ENCODE measurements at places on chromosomes 5 and 9.

DNA sequence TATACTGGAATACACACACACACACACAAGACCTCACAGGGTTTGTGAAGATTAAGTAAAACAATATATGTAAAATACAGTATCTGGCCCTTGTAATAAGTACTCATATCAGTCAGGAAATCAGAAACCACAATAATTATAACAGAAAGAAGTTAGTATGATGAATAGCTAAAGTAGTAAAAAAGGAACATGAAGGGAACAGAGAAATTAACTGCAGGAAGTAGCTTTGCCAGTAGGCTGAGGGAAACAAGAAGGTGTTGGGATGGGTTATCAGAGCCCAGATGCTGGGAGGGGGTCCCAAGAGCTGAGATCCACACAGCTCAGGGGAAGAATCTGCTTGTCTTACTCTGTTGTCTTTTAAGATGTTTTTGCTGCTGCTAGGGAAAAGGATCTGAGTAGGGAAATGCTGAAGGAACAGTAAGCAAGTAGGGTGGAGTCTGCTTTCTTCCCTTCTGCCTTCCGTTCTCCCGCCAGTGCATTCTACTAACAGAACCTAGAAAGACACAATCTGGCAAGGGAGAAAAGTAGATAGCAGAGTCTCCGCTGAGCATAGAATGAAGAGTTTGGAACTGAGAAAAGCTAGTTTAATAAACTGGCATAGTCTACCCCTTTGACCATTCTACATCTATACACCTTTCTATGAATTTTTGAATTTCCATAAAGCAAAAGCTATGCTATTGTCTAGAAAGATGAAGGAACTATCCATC is 55.3 kb upstream of the ALDH1A1 start:
- DNase-seq: no peak

GRCh38 chr9:128120061-128120740 is 7.3 kb downstream of the PTGES2 start:
- no peak for DNase-seq

DNA sequence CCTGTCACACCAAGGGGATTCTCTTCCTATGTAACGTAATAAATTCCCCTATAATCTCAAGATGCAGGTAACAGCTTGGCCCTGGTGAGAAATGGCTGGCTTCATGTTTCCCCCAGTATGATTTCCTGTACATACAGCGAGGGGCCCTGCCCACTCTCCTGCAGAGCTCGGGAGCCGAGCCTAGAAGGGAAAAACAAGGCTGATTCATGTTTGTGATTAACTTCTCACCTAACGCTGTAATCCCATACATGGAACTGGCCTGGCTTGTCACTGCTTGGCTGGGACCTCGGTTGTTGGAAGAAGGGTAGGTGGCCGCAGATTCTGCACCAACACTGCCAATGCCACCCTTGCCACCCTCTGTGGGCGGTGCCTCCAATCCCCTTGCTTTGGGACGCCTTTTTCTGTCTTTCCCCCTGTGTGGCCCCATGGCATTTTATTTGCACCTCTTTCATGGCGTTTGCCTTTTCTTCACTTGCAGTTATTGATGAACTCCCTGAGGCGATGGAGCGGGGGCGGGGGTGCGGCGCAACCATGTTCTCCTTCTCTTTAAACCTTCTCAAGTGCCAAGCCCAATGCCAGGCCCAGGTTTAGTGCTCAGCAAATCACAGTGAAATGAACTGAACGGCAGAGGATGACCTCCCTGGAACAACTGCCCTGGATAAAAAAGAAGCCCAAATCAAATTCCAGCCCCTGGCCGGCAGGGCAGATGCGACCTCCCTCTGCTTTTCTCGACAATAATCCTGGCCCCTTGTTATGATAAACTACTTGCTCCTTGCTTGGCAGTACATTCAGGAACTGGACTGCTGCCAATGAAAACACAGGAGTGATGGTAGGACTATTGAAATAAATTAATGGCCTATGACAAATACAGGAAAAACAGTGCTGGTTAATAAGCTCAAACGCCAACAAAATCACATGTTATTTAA is 108.1 kb downstream of the TMEM174 start:
- peak; percentile 68 for DNase-seq

GRCh38 chr9:93093877-93094657 is 1.9 kb upstream of the CARD19 start:
- DNase-seq: no peak

DNA sequence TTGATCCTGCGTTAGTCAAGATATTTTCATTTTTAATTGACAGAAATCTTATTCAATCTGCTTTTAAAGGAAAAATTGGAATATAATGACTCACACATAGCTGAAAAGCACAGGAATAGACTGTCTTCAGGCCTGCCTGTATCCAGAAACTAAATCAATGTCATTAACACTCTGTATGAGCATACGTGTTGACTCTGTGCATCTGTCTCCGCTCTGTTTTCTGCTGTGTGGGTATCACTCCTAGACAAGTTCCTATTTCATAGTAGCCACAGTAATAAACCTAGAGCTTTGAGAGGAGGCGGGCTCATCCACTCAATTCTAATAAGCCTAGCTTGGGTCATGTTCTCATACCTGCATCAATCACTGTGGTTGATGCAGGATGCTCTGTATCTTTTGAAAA is 267.6 kb downstream of the KCTD16 start:
- DNase-seq: no peak

DNA sequence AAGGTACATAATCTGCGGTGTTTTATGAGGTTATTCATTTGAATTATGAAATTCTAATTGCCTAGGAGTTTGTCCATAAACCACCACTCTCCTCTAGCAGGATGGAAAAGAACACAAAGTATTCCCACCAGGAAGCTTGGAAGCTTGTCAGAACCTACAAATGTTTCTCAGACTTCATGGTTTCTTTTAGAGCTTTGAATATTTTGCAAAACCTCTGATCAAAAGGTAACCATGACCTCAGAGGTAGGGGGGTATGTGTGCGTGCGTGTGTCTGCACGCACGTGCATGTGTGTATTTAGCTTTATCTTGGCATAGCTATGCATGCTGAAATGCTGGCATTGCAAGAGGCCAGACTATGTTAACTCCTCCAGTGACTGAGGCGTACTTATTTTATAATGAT is 847.0 kb downstream of the TLE1 start:
- no peak for DNase-seq

GRCh38 chr9:8014997-8015682 is 215.6 kb upstream of the DMAC1 start:
- no peak for DNase-seq

- DNase-seq: no peak
Measured at GRCh38 chr5:116420540-116420939, 154.1 kb downstream of the SEMA6A start.

GRCh38 chr5:170327168-170327567 is 29.6 kb upstream of the LCP2 start:
- DNase-seq: no peak

DNA sequence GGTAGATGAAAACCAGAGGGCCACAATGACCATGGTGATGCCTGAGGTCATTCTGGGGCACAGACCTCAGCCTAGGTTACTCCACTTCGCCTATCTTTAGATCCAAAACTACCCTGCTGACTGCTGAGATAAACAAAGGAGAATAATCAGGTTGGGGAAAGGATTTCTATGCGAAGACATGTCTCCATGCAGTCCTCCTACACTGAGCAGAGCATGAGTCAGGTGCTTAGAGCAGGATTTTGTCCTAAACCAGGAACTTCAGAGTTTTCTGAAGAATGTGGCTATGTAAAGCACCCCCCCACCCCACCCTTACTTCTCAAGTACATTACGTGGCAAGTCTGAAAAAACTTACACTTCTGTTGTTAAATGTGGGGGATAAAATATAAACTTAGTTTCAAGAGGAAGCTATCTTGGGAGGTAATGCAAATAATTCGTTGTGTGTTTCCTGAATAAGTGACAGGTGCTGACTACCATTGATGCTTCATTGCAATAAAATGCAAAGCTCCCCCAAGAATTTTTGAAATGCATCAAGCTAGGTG is 19.4 kb downstream of the PDCD1LG2 start:
- DNase-seq: no peak

- no peak for DNase-seq
Measured at GRCh38 chr5:181024245-181025064, 15.6 kb upstream of the BTNL9 start.

GRCh38 chr5:41835645-41836044 is 34.6 kb downstream of the OXCT1 start:
- DNase-seq: no peak

DNA sequence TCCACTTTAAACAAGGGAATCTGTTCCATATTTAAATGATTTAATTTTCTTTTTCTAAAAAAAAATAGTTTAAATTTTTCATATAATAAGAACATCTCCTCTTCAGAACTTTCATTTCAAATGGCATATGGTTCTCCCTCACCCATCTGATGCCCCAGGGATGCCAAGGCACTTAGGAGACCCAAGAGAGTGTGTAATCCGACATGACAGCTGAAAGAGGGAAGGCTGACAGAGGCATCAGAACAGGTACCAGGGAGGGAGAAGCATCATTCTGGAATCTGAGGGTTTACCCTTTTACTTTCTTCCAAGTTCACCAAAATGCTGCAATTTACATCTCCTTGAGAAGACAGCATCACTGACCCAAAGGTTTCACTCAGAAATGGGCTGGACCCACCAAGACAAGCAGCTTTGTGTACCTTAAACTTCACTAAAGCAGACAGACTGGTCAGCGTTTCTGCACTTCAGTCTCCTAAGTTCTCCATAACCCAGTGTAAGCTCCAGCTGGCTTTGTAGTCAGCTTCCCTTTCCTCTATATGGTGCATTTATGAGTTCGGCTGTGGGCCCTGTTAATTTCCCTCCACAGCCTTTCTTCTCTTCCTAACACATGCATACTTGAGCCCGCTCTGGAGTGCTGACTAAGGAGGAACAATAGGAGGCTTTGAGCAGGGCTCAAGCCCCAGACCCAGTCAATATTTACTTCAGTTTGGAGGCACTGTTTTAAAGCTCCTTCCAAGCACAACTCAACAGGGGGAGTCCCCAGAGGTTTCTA is 17.7 kb downstream of the EFNA5 start:
- no peak for DNase-seq

DNA sequence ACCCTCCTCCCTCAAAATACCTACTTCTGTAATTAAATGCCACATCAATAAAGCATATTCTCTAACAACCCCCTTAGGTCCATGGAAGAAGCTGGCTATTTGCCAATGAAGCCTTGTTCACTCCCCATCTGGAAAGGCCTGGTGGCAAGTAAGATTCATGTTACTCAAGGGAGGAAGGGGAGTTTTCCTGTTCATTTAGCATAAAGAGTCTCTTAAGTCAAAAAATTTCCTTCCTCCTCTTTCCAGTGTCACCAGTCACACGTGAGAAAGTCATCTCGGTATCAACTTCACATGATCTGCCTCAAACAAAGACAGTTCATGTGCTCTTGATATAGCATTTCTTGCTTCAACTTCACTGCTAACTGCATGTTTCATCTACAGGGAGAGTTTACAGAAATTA is 32.7 kb upstream of the RIC1 start:
- no peak for DNase-seq

GRCh38 chr9:21465859-21466518 is 16.1 kb downstream of the IFNE start:
- DNase-seq: peak; percentile 3

DNA sequence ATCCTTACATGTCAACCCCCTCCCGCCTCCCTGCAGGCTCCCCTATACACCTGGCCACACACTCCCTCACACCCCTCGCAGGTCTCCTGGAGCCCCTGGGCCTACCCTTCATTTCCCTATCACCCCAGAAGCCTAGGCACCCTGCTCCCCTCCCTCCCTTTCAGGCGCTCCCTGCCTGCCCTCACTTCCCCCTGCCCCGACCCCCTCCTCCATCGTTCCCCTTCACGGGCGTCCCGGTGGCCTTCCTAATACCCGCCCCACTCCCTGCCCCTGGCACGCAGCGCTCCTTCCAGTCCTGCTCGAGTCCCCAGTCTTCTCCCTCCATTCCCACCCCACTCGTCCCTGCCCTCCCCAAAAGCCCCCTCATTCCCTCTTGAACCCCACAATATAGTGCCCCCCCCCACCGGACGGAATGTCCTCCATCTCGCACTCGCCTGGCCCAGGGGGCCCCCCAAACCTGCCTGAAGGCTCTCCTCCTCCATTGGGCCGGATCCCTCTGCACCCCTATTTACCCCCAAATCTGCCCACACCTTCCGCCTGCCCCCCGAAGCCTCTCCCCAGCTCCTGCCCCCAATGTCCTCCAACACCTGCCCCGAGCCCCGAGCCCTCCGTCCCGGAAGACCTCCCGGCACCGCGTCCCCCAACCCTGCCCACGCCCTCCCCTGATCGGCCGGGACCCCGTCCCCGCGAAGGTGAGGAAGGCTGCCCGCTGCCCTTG is 746 bp downstream of the STRBP start:
- DNase-seq: no peak

GRCh38 chr9:17810728-17811571 is 232.1 kb downstream of the SH3GL2 start:
- DNase-seq: peak; percentile 66

GRCh38 chr5:39503155-39503554 is 78.4 kb upstream of the DAB2 start:
- DNase-seq: no peak

DNA sequence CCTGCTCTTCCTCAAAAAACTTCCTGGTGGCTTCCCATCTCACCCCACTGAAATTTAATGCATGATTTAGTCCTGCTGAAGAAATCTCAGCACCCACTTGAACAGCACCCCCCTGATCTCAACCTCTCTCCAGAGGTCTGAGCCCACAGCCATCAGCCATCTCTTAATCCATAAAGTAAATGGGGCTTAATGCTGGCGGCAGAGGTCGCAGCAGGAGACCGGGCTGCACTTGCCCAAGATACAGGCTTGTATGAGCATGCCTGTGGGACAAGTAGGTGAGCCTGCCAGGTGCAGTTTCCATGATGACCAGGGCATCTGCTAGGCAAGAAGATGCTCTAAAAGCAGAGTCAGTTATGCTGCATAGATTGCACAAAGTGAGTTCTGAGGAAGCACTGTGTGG is 52.4 kb upstream of the CTXN3 start:
- no peak for DNase-seq

- no peak for DNase-seq
Measured at GRCh38 chr9:33288828-33289483, 1.4 kb upstream of the NFX1 start.

DNA sequence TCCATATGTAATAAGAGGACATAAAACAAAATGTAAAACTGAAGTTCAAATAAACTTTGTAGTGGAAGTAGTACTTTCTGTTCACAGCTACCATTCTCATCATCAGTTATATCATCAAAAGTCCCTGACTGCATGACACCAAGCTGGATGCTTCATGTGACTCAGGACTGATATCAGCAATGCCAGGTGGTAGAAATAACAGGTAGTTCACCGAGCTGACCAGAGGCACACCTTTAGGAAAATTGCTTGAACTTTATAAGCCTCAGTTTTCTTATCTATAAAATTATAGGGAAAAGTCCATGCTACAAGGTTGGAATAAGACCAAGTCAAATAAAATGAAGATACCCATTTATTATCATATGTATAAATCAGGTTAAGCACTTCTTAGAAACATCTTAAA is 124.9 kb upstream of the PTGER4 start:
- DNase-seq: no peak

DNA sequence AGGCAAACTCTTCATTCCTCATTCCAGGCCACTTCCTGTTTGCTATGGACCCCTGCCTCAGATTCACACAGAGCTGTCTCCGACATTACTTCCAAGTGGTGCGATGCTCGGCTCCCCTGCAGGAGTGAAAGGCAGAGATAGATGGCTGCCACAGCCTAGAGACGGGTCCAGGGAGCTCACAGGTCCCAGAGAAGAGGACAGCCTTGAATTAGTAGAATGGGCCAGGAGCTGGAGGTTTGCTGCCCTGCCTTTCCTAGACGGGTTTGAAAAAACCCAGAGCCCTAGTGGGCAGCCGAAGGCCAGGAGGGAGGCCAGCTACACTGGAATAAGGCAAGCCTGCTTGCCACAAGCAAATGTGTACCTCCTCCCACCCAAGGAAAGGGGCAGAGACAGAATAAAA is 1.8 kb downstream of the ANKRD34B start:
- DNase-seq: no peak
